Esophagus squamous epithelium (tissue), 5 donors: ENCODE measurements at places on chromosomes 1 and 21. TPM values are rescaled to one million over a fixed set of nuclear protein-coding genes. Genes with fewer than 3 reads are reported as not detected.

MROH9 gene
- total RNA-seq: not detected

IVL gene
- 299 TPM for total RNA-seq

SORT1 gene
- 69.6 TPM for total RNA-seq

KRTAP19-3 gene
- total RNA-seq: not detected

- no peak for DNase-seq
- H3K27ac ChIP-seq: no peak overlapping the region
- H3K36me3 ChIP-seq: no peaks in the 10 kb centered on the region
- H3K4me3 ChIP-seq: no peak overlapping the region
Measured at GRCh38 chr1:191984856-191985255, 173.4 kb upstream of the RGS18 start.

DNA sequence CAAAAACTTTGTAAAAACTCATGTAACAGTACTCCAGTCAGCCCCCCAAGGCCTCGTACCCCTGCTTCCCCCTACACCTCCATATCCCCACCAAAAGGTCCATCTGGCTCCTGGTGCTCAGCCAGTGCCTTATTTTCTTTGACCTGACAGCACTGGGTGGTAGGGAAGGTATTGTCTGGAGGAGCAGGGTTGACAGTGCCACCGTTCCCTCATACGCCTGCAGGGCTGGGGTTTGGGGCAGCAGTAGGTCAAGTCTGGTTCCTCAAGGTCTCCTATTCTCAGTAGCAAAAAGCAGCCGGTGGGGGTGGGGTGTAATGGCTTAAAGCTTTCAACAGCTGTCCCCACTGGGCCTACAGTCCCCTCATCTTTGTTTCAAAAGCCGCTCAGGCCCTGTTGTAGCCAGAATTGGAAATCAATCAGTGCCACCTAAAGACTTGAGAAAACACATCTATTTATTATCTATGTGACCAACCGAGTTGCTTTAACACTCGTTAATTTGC, 25.3 kb upstream of the TTF2 start:
- no peak for DNase-seq
- no peaks in the 10 kb centered on the region for H3K36me3 ChIP-seq
- no peak overlapping the region for H3K4me3 ChIP-seq
- H3K27me3 ChIP-seq: no peaks in the 10 kb centered on the region

DNA sequence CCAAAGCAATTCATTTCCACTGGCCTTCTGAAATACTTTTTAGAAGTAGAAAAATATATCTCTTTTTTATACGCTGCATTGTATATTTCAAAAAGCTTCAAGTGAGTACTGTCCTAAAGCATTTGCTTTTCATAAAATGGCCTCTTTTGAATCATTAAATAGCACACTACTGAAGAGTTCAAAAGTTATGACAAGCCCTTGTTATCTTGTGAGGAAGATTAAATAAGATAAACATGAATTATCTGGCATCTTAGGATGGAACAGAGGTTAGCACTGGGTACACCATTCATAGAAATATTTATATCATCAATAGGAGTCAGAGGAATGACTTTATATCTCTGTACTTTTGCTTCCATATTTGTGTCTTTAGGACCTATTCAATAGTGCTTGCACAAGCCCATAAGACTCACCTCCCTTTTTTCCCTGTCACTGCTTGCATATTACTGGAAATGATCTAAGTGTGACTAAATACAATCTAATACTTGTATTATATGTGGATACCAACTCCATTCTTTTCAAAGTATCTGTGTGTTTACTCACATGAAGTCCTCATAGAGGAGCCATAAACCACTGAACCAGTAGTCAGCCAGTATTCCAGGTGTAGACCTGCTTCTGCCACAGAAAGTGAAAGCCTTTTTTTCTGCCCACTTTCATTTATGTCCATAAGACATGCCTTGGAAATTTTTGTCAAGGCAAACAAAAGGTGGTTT, 274.2 kb upstream of the C1orf105 start:
- no peak for DNase-seq
- peak overlapping the region; percentile 91 for H3K27ac ChIP-seq
- no peaks in the 10 kb centered on the region for H3K4me1 ChIP-seq
- H3K4me3 ChIP-seq: no peak overlapping the region
- no peaks in the 10 kb centered on the region for H3K36me3 ChIP-seq

DNA sequence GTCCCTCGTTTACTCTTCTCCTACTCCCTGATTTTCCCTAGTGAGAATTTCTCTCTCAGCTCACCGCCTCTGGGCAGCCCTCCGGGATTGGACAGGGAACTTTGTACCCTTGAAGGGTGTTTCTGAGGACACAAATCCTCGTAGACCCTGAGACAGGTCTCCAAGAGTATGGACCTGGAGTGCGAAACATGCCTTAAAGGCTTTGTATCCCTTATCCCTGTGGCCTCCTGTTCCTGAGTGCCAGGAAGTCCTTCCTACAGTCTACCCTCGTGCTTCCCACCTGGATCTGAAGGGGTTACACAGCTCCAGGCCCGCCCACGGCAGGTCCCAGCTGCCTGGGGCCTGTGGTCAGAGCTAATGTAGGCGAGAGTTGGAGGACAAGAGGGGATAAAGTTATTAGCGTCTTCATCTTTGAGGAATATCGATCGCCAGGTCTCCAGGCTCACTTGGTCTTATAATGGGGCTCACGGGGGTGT, 7.6 kb upstream of the PEAR1 start:
- no peak overlapping the region for H3K4me3 ChIP-seq
- no peaks in the 10 kb centered on the region for H3K4me1 ChIP-seq
- no peaks in the 10 kb centered on the region for H3K27me3 ChIP-seq
- H3K27ac ChIP-seq: no peak overlapping the region

DNA sequence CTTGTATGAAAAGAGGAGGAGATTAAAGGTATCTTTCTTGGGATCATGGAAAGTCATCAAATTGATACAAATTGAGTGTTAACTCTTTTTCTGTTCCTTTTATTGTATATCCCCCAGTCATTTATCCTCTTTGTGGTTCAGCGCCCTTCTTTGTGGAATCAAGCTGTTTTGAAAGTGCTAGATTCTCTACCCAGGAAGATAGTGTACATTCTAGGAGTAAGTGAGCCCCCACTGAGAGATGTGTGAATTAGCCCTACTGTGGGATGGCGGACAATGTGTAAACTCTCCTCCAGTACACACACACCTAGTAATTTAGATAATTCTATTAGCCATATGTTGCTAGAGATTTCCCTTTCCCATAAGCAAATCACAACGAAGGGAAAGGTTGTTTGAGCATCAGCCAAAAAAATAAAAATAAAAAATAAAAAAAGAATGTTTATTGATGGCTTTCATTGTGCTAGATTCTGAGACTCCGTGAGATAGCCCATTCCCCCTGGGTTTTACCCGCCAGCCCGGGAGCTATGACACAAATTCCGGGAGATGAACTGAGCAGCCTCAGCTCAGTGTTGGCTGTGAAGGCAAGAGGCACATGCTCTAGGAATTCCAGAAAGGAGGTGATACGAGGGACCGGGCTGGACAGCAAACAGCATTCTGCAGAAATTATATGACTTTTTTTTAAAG, 378.4 kb upstream of the RUNX1 start:
- H3K4me1 ChIP-seq: peaks cover 8% of the 10 kb centered on the region
- H3K36me3 ChIP-seq: no peaks in the 10 kb centered on the region
- H3K27me3 ChIP-seq: peaks cover 39% of the 10 kb centered on the region
- no peak for DNase-seq

- H3K4me1 ChIP-seq: peaks cover 99% of the 10 kb centered on the region
- DNase-seq: no peak
- H3K27me3 ChIP-seq: no peaks in the 10 kb centered on the region
- H3K4me3 ChIP-seq: no peak overlapping the region
- H3K36me3 ChIP-seq: peaks cover 7% of the 10 kb centered on the region
Measured at GRCh38 chr1:24385160-24385940, 28.2 kb downstream of the STPG1 start.

GRCh38 chr1:234656070-234656895, 46.3 kb upstream of the IRF2BP2 start:
- peaks cover 17% of the 10 kb centered on the region for H3K4me1 ChIP-seq
- no peaks in the 10 kb centered on the region for H3K36me3 ChIP-seq
- H3K4me3 ChIP-seq: peak overlapping the region; percentile 54
- H3K27ac ChIP-seq: peak overlapping the region; percentile 94
- no peaks in the 10 kb centered on the region for H3K27me3 ChIP-seq

DNA sequence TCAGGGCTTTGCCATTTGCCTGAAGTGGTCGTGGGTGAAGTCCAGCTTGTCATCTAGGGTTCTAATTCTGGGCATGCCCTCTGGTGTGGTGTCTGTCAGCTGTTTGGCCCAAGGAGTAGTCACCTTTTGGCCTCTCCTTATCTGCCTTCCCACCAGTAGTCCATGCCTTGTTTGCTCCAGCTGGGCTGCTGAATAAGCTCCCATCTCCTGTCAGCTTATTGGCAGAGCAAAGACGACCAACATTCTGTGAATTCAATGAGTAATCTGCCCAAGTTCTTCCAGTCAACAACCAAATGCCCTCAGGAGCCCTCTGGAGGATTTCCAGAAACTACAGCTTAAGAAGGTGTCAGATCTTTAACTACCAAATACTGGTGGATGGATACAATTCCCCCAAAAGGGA, 7.0 kb downstream of the BCAN start:
- no peak overlapping the region for H3K4me3 ChIP-seq
- H3K27ac ChIP-seq: no peak overlapping the region
- DNase-seq: no peak
- H3K36me3 ChIP-seq: no peaks in the 10 kb centered on the region
- H3K27me3 ChIP-seq: no peaks in the 10 kb centered on the region

DNA sequence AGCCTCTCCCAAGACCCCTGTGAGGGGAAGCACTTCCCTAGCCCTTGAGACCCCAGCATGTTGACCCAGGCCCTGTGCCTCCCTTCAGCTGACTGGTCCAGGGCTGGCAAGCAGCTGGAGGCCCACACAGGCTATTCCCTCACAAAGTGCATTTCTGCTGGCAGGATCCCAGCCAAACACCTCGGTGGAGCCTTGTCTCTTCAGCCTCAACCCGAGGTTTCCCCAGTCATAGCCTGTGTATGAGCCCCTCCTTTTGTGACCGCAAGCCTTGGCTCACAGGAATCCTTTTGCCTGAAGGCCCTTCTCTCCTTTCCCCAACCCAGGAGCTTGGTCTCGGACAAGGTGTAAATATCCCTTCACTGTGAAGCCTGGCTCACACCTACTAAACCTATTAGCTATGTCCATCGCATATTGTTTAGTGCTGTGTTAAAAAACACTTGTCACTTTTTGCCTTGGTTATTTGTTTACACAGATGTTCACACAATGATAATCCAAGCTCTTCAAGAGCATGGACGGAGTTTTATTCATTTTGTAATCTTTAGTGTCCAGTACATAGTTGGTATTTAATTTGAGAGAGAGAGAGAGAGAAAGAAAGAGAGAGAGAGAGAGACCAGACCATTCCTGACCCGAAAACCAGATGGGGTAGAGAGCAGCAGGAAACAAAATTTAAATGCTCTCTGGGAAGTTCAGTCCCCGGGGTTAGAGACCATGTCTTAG, 8.5 kb upstream of the CD247 start:
- H3K4me3 ChIP-seq: no peak overlapping the region
- H3K4me1 ChIP-seq: no peaks in the 10 kb centered on the region
- no peak overlapping the region for H3K27ac ChIP-seq
- DNase-seq: no peak
- H3K36me3 ChIP-seq: no peaks in the 10 kb centered on the region

GRCh38 chr1:206472454-206472853, 2.2 kb downstream of the IKBKE start:
- H3K4me1 ChIP-seq: peaks cover 36% of the 10 kb centered on the region
- H3K27ac ChIP-seq: no peak overlapping the region
- H3K4me3 ChIP-seq: no peak overlapping the region
- peaks cover 12% of the 10 kb centered on the region for H3K36me3 ChIP-seq

DNA sequence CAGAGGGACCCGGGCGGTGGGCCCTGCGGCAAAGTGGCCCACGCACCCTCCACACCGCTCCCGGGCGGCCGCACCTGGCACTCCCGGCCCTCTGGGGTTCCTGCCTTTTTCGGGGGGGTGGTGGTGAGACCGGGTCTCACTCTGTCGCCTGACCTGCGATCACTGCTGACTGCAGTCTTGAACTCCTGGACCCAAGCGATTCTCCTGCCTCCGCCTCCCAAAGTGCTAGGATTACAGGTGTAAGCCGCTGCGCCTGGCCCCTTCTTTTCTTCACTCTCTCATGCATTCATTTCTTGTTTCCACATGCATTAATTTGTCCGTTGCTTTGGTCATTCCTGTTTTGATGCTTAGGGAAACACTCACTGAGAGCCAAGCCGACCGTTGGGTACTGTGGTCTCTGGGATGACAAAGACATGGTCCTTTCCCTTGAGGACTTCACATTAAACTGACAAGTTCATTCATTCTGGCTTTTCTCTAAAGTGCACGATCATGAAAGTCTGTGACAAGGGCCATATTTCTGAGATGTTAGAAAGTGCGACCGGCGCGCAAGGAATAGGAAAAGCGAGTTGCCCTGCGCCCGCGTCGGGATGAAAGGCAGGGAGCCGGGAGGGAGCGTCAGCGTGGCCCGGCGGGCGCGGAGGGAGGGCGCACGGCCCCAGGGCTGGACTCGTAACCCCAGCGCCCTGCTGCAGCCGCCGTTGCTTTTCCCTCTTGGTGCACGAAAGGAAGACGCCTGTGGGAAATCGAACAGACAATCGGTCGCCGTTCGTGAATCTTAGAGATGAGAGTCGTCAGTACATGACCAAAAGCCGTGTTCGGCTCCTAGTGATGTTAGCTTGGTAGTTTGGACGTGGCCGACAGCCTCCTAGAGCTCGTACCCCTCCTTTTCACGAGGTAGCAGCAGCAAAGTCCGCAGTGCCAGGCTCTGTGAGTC, 1.0 kb upstream of the MCOLN2 start:
- no peaks in the 10 kb centered on the region for H3K36me3 ChIP-seq
- peak overlapping the region; percentile 47 for H3K4me3 ChIP-seq
- H3K27me3 ChIP-seq: peaks cover 3% of the 10 kb centered on the region

- DNase-seq: no peak
- H3K27me3 ChIP-seq: no peaks in the 10 kb centered on the region
- H3K36me3 ChIP-seq: no peaks in the 10 kb centered on the region
- no peak overlapping the region for H3K27ac ChIP-seq
- peaks cover 7% of the 10 kb centered on the region for H3K4me1 ChIP-seq
- H3K4me3 ChIP-seq: no peak overlapping the region
Measured at GRCh38 chr1:100810360-100810759, 84.3 kb downstream of the EXTL2 start.

- H3K4me1 ChIP-seq: no peaks in the 10 kb centered on the region
- H3K27ac ChIP-seq: no peak overlapping the region
- no peaks in the 10 kb centered on the region for H3K27me3 ChIP-seq
- H3K36me3 ChIP-seq: no peaks in the 10 kb centered on the region
- no peak for DNase-seq
Measured at GRCh38 chr1:184988506-184988905, 14.2 kb upstream of the NIBAN1 start.

- H3K4me1 ChIP-seq: peaks cover 14% of the 10 kb centered on the region
- DNase-seq: no peak
- H3K27ac ChIP-seq: no peak overlapping the region
- no peaks in the 10 kb centered on the region for H3K27me3 ChIP-seq
- no peak overlapping the region for H3K4me3 ChIP-seq
- H3K36me3 ChIP-seq: no peaks in the 10 kb centered on the region
Measured at GRCh38 chr1:64268653-64269557, 65.5 kb downstream of the UBE2U start.

- no peaks in the 10 kb centered on the region for H3K4me1 ChIP-seq
- no peak for DNase-seq
- no peaks in the 10 kb centered on the region for H3K27me3 ChIP-seq
- no peaks in the 10 kb centered on the region for H3K36me3 ChIP-seq
Measured at GRCh38 chr1:154784924-154785531, 85.1 kb downstream of the KCNN3 start.

GRCh38 chr1:51768971-51769588, 109.4 kb downstream of the NRDC start:
- no peak overlapping the region for H3K4me3 ChIP-seq
- H3K27me3 ChIP-seq: no peaks in the 10 kb centered on the region
- H3K27ac ChIP-seq: no peak overlapping the region
- no peaks in the 10 kb centered on the region for H3K4me1 ChIP-seq

GRCh38 chr1:44632598-44632997, 41.7 kb downstream of the TMEM53 start:
- peaks cover 5% of the 10 kb centered on the region for H3K4me1 ChIP-seq
- H3K36me3 ChIP-seq: peaks cover 44% of the 10 kb centered on the region
- no peaks in the 10 kb centered on the region for H3K27me3 ChIP-seq
- DNase-seq: no peak
